ENCODE measurements at places on chromosomes 6 and 20. TPM values are rescaled to one million over a fixed set of nuclear protein-coding genes. Genes with fewer than 3 reads are reported as not detected.

GRCh38 chr6:241336-241865, 50.9 kb upstream of the DUSP22 start:
- DNase-seq, result no peak

- DNase-seq, result no peak
These were observed 223.4 kb upstream of the TAB2 start for GRCh38 chr6:149094156-149094555.

- no peak for DNase-seq
These were observed 79.5 kb upstream of the PREP start for GRCh38 chr6:105482227-105482844.

DNA sequence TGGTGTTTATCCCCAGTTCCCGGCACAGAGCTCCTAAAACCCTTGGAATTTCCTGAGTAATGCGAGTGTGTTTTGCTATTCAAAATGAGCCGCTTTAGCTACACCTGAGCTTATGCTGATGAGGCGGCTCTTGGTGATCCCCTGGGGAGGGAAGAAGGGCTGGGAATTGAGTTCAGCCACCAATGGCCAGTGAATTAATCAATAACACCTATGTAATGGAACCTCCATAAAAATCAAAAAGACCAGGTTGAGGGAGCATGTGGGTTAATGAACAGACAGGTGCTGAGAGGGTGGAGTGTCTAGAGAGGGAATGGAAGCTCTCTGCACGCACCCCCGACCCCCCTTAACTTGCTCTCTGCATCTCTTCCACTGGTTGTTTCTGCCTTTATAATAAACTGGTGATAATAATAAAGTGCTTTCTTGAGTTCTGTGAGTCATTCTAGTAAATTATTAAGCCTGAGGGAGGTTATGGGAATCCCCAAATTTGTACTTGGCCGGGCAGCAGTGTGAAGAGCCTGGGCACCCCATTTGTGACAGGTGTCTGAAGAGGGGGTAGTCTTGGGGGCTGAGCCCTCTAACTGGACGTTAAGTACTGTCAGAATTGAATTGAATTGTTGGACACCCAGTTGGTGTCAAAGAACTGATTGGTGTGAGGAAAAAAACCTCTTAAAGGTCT, 24.6 kb upstream of the SERPINB1 start:
- DNase-seq, result no peak

GRCh38 chr20:46232539-46232938, 75.8 kb downstream of the CDH22 start:
- no peak for DNase-seq

- peak; percentile 26 for DNase-seq
These were observed 81.9 kb upstream of the CCDC28A start for GRCh38 chr6:138691595-138692057.

DNA sequence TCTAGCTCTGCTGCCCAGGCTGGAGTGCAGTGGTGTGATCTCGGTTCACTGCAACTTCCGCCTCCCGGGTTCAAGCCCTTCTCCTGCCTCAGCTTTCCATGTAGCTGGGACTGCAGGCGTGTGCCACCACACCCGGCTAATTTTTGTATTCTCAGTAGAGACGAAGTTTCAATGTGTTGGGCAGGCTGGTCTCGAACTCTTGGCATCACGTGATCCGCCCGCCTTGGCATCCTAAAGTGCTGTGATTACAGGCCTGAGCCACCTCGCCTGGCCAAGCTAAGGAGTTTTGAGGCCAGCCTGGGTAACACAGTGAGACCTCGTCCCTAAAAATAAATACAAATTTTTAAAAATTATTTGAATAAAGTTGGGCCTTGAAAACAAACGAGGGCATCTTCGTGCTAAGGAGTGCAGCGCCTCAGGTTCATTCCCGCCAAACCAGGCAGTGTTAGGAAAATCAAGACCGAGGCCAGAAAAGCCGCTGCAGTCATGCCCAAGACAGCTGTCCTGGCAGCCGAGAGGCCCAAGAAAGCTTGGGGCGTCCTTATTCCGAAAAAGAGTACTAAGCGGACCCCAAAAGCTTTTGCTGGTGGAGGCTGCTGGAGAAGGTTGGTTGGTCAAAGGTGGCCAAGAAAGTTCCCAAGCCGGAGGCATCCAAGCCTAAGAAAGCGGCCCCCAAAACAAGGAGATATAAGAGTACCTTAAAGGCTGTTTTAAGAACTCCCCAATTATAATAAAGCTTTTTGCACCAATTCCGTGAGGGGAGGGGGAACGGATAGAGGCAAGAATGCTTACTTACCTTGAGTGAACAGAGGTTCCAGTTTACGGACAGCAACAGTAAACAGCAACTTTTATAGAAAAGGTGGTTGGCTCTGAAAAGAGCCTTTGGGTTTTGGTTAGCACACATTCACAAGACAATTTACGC, 109.0 kb downstream of the HFE start:
- DNase-seq, result no peak

- DNase-seq, result no peak
These were observed 1.4 kb downstream of the TOP1 start for GRCh38 chr20:41030061-41030460.

DNA sequence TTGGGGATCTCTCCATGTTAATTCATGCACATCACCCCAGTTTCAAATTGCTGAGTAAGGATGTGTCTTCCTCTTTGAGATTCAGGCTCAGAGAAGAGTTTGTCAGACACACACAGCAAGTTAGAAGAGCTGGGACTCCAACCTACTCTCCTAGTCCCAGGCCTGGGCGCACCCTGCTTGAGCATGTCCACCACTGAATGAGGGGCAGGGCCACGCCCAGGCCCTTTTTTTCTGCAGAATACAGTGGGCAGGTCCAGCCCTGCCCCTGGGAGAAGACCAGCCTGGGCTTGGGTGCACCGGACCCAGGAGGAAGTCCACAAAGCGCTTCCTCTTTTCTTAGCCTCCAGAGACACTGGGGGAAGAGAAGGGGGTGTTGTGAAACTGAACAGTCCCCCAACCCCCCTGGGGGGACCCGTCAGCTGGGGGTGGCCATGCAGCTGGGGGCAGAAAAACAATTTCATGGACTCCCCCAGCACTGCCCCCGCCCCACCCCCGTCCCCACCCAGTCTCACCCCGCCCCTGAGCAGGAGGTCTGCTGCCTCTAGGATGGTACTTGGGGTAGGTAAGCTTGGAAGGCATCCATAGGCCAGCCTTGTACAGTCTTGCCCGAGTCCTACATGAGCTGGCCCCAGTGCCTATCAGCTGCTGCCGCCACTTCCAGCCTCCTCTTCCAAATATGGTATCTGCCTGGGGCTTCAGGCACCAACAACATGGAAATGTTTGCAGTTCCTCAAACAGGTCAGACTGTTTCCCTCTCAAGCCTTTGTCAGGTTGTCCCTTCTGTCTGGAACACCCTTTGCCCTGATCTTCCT, 11.7 kb upstream of the HCK start:
- no peak for DNase-seq

- DNase-seq, result no peak
These were observed 193.7 kb upstream of the PROKR2 start for GRCh38 chr20:5510446-5510845.

DNA sequence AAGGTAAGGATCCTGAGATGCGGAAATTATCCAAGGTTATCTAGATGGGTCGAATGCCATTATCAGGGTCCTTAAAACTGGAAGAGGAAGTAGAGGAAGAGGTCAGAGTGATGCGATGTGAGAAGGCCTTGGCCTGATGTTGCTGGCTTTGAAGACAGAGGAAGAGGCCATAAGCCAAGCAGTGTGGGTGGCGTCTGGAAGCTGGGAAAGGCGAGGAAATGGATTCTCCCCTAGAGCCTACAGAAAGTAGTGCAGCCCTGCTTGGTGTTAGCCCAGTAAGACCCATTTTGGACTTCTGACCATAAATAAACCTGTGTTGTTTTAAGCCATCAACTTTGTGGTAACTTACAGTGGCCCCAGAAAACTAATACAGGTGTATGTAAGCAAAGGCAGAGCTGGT, 2.0 kb downstream of the SRXN1 start:
- DNase-seq, result no peak

- no peak for DNase-seq
These were observed at the start of gene GCNT2 for GRCh38 chr6:10521104-10521808. Gene GCNT2 (plus strand): TSS chr6:10521351. CDS start chr6:10528912, 7,561 bp downstream.

DNA sequence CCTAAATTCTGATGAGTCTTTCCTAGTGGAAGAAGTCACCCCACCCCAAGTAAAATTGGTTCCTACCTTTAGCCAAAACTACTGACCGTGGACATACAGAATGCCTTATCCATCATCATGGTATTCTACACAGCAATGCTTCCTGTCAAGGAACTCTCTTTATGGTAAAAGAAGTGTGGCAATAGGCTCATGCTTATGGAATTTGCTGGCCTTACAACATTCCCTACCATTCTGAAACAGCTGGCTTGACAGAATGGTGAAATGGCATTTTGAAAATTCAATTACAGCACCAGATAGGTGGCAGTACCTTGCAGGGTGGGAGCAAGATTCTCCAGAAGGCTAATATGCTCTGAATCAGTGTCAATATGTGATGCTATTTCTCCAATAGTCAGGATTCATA, 41.8 kb upstream of the BACH2 start:
- DNase-seq, result no peak

DNA sequence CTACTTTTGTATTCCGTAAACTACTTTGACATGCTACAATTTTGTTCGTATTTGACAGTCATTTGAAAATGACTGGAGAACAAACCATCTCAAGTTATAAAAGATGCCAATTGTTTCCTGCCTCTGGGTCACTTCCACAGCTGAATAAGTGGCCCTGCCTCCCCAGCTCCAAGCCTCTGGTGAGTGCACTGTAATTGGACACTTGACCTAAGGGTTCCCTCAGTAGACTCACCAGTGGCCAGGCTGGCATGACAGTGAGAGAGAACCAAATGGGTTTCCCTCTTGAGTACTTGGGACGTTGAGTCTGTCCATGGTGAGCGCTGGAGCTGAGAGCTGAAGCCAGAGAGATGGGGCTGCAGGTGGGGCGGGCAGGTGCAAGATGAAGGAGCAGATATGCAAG, 57.1 kb downstream of the SLC35D3 start:
- DNase-seq, result no peak

GRCh38 chr20:63141531-63141930, 74.4 kb downstream of the YTHDF1 start:
- no peak for DNase-seq

DNA sequence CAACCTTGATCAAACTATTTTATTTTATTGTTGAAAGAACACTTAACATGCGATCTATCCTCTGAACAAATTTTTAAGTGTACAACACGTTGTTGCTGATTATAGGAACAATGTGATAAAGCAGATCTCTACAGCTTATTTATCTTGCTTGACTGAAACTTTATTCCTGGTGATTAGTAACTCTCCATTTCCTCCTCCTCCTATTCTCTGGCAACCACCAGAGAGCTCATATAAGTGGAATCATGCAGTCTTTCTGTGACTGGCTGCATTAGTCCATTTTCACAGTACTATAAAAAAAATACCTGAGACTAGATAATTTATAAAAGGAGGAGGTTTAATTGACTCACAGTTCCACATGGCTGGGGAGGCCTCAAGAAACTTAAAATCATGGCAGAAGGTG, 218.1 kb downstream of the LRFN2 start:
- DNase-seq, result no peak

GRCh38 chr6:133236932-133237331, 4.2 kb upstream of the EYA4 start:
- DNase-seq, result no peak

GRCh38 chr6:22164236-22164635, 132.6 kb downstream of the PRL start:
- DNase-seq, result no peak

GRCh38 chr20:10568032-10568431, 105.8 kb downstream of the JAG1 start:
- DNase-seq, result no peak

- no peak for DNase-seq
These were observed 62.0 kb upstream of the SMIM29 start for GRCh38 chr6:34310817-34311216.

- no peak for DNase-seq
These were observed 83.3 kb downstream of the SOD2 start for GRCh38 chr6:159609652-159610178.

GRCh38 chr6:37033819-37034795, 28.7 kb downstream of the FGD2 start:
- no peak for DNase-seq

- no peak for DNase-seq
These were observed 196.2 kb downstream of the BTBD9 start for GRCh38 chr6:38443352-38444144.

- no peak for DNase-seq
These were observed 36.9 kb downstream of the PANK2 start for GRCh38 chr20:3925899-3926638.

- DNase-seq, result no peak
These were observed 8.3 kb downstream of the SEMG2 start for GRCh38 chr20:45229264-45230056.

- DNase-seq, result no peak
These were observed 100.1 kb downstream of the SLC23A2 start for GRCh38 chr20:4901031-4901818.

DNA sequence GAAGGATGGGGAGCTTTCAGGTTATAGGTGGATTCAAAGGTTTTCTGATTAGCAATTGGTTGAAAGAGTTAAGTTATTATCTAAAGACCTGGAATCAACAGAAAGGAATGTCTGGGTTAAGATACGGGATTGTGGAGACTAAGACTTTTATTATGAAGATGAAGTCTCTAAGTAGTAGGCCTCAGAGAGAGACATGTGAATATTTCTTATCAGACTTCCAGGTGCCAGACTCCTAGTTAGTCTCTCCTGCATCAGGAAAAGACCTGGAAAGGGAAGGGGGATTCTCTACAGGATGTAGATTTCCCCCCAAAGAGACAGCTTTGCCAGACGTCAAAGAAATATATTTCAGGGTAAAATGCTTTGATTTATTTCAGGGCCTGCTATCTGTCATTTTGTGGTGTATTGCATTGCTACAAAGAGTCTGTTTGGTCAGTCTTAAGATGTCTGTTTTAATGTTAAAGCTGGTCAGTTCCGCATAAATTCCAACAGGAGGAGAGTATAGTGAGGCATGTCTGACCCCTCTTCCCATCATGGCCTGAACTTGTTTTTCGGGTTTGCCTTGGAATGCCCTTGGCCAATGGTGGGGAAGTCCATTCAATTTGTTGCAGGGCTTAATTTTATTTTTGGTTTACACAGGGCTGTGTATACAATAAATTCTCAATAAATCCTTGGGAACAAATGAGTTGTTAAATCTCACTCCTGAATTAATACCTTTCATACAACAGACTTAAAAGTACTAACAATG, 103.4 kb upstream of the RALGAPA2 start:
- DNase-seq, result no peak

Gene L3MBTL3
- total RNA-seq, result 9.5 TPM

Gene FHL5
- not detected for total RNA-seq

Gene BNIP5
- total RNA-seq, result 0.07 TPM

Gene SAMD10
- total RNA-seq, result 9.6 TPM

Gene BTN1A1
- total RNA-seq, result not detected

Gene CD93
- total RNA-seq, result 1.0 TPM

Gene MATN4
- total RNA-seq, result not detected

Gene RBM39
- 204 TPM for total RNA-seq

Gene PABPC1L
- total RNA-seq, result 27.2 TPM

Gene RCAN2
- 6.2 TPM for total RNA-seq

Gene ILRUN
- total RNA-seq, result 39.8 TPM

Gene TENT5A
- total RNA-seq, result 4.3 TPM

Gene CRIP3
- 0.67 TPM for total RNA-seq

Gene EYS
- total RNA-seq, result not detected

Gene TAB2
- 30.7 TPM for total RNA-seq

Gene KIAA1755
- total RNA-seq, result 2.1 TPM

Gene WFDC12
- not detected for total RNA-seq

Gene LY6G6C
- not detected for total RNA-seq

Gene SGK2
- 0.54 TPM for total RNA-seq

Gene RAD21L1
- not detected for total RNA-seq

Gene DDX27
- total RNA-seq, result 52.2 TPM

Gene DNAH8
- total RNA-seq, result not detected

Measured in kidney epithelial cell (primary cell).